ENCODE measurements at places on chromosomes 6 and 20.
A peak's percentile ranks its signal among the peaks of the same experiment; 100 is the strongest.

- peak; percentile 26 for DNase-seq
Observed at GRCh38 chr6:5979650-5980420, 26.9 kb downstream of the NRN1 start.

GRCh38 chr6:26554697-26555504, 16.7 kb downstream of the HMGN4 start:
- DNase-seq: peak; percentile 68

- no peak for DNase-seq
Observed at GRCh38 chr6:168686831-168687730, 246.1 kb downstream of the SMOC2 start.

DNA sequence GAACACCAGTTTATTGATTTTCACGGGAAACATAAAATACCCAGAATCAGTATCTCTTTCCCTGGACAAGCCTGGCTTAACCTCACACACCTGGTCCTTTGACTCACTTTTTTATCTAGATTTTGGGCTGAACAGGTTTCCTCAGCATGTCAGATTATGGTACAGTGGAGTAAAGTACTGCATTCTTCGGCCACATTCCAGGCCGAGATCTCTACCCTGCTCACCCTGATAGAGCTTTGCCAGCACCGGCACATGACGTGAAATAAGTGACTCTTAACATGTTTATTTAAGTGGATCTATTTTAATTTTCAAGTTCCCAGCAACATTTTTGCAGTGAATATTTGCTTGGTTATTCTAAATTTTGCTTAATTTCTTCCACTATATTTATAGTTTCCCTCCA, 79.0 kb upstream of the POPDC3 start:
- DNase-seq: no peak

DNA sequence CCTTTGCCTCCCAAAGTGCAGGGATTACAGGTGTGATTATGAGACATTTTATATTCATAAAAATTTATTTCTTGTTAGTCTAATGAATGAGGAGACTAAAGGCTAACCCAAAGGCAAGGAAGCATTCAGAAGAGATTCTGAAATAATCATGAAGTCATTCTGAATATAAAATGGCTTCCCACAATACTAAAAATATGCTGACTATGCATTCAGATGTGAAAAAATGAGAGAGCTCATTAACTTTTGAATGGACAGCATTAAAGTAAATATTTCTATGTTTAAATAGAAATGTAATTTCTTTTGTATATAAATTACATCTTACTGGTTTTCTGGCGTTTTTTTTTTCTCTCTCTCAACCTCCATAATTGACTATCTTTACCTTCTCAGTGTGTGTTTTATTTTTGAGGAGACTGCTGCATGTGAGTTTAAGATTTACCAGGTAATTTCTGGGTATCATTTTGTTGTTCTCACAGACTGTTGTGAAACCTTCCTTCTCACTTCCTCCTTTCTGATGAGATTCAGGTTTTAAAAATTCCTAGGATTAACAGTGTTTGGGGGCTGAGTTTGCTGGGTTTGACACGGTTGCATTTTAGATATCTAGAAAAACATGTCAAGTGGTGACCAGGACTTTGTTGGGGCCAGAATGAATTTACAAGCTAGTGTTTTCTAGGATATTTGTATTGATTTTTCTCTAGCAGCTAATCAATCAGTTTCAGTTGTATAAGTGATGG, 316.6 kb downstream of the CDKAL1 start:
- no peak for DNase-seq

GRCh38 chr6:25165177-25165576, 114.0 kb upstream of the CARMIL1 start:
- DNase-seq: no peak

- no peak for DNase-seq
Observed at GRCh38 chr6:82737965-82738364, 327.7 kb downstream of the UBE3D start.

- no peak for DNase-seq
Observed at GRCh38 chr20:40942775-40943174, 85.8 kb upstream of the TOP1 start.

DNA sequence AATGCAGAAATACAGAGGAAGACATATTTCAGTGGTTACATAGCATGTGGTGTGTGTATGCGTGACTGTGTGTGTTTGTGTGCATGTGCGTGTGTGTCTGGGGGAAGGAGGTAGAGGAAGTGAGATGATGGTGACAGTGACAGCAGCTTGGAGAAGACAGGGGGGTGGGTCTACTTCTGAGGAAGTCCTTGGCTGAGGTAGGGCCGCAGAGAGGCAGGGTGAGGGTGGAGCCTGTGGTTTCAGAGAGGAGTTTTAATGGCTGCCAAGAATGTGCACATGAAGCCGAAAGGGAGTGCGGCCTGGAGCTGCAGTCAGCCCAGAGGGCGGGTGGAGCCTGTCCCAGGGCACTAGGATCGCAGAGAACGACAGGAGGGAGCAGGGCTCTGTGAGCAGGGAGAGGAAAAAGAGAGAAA, 22.7 kb upstream of the RNF24 start:
- DNase-seq: no peak

GRCh38 chr20:8144282-8145245, 12.5 kb downstream of the PLCB1 start:
- peak; percentile 93 for DNase-seq

GRCh38 chr6:88006557-88006956, 41.1 kb upstream of the SPACA1 start:
- DNase-seq: no peak

- no peak for DNase-seq
Observed at GRCh38 chr20:34365765-34366213, 2.7 kb downstream of the ITCH start.

- DNase-seq: no peak
Observed at GRCh38 chr6:166758136-166758704, 131.2 kb upstream of the RPS6KA2 start.

DNA sequence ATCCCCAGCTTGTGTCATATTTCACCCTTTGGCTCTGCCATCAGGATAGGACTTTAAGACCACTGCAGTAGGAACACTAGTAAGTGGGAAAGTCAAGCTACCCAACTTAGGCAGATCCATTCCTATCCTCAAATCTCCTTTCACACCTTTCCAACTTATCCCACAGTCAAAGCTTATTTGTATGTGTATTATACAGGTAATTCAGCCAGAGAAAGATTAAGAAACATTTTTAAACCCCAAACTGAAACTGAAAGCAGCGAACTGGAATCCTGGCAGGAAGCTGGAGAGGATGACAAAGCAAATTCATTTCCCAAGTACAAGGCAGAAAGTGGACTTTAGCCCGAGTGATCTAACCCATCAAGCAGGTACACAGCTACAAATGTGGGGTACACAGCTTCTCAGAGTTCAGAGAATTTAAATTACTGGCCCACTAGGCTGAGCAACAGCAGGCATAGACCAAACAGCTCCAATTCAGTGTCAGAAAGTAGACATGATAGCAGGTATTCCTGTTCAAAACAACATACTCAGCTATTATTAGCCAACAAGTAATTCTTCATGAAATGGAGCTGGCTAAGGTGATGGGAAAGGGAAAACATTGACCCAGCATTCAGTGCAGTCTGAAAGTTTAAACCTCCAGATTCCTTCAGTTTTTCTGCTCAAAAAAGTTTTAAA, 39.1 kb downstream of the ILRUN start:
- DNase-seq: peak; percentile 70

DNA sequence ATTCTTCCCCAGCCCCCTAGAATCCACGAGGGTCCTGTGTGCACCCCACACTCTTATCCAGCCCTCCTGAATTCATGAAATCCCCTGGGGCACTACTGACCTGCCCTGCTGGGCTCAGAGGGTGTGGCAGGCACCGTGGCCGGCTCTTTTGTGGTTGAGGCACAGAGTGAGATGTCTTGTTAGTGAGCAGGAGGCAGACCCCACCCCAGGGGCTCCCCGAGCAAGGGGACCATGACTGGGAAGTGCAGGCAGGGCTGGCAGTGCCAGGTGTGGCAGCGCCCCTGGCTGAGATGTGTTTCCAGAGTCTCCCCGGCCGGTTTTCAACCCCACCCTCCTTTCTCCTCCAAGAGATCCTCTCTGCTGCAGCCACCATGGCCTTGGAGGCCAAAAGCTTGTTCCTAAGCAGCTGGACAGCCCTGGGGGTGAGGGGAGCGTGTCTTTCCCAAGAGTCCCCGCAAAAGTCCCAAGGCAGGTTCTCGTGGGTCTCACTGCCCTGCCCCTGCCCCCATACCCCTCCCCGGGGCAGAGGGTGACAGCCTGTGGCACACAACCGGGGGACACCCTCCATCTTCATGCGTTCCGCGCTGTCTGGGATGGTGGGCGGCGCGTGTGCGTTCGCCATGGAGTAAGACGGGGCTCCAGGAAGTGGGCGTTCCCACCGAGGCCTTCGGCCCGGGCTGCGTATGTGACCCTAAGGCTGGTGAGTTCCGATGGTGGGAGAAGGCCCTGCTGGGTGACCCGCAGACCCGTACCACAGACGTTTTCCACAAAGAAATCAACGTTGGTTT, 208.9 kb downstream of the TAF4 start:
- DNase-seq: no peak

DNA sequence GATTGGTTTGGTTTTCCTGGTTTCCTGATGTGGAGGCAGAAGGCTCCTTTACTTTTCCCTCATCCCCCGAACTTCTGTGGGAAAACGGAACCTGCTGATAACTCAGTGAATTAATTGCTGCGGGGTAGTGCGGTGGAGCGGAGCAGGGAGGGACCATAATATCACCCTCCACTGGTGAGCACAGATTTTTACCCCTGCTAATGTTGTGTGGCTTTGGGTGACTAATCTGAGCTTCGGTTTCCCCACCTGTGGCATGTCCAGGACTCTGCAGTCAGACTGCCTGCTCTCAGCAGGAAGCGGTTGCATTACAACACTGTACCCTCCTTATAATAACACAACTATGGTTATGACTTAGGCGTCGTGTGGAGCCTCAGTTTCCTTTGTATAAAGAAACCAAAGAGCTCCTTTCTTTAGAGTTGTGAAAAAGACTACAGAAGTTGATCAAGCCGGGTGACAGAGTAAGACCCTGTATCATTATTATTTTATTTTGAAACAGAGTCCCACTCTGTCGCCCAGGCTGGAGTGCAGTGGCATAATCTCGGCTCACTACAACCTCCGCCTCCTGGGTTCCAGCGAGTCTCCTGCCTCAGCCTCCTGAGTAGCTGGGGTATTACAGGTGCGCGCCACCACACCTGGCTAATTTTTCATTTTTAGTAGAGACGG, 2.2 kb upstream of the ID1 start:
- DNase-seq: no peak
